ENCODE measurements at places on chromosomes 5 and 9.

GRCh38 chr5:81450940-81451339 is 57.0 kb upstream of the ACOT12 start:
- no peak for DNase-seq

DNA sequence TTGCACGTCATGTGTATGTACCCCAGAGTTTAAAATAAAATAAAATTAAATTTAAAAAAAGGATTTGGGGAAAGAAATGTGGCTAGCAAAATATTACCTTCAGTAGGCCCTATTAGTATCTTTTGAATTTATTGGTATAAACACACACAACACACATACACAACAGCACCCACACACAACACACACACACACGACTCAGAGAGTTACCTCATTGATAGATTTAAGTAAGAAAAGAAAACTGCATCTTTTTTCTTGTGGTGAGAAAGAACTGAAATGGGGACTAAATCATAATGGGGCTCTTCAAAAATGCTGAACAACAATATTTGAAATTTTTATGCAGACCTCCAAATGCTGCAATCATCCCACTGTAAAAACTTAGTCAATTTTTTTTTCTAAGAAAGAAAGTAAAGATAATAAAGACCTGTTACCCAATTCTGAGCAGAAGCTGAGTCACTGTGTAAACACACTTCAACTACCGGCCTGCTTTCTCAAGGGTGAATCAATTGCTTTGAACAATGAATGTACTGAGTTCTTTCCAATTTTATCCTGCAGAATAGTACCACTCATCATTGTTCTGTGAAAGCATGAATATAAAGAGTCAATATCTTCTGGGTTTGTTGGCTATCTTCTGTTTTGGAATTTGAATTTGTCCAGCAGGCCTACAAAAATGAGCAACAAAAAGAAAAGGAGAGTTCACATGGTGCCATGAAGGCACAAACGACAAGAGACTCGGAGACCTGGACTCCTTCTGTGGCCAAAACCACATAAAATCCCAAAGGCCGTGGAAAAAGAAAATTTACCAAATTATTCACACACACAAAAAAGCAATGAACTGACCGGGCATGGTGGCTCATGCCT is 57.9 kb upstream of the CCNG1 start:
- DNase-seq, result no peak

DNA sequence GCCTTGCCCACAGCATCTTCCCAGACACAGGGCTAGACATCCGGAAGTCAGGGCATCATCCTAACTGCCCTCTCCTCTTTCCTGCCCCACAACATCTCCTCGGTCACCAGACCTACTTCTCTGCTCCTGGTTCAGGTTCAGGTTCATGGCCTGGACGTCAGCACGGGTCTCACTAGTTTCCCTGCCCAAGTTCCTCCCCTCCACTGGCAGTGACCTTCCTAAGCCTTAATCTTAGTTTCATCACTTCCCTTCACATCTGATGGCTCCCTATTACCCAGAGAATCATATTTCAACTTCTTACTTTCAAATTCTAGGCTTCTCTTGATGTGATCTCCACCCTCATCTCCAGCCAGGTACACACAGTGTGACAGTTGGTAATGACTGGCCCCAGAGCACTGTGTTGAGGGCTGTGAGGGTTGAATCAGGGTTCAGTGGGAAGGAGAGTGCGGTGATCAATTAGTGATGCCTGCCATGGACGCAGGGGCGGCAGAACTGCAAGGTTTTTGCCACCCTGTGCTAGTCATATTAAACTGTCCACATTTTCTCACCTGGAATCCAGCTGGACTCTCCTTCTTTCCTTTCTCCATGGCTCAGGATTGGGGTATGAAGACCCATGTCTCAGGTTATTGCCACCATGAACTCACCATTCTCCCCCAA is 34.3 kb upstream of the CRB2 start:
- no peak for DNase-seq

DNA sequence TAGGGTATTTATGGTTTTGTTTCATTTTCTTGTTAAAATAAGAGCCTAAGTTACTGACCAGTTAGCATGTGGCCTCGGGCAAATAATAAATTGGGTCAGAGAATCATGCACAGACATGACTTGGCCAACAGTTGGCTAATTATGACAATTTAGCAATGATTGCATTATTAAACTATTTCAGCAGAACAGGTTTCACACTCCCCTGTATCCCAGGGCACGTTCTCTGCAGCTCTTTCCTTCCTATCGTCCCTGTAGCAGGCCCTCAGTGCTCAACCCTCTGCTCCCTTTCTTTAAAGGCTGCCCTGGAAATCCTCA is 167.9 kb downstream of the TSSK1B start:
- DNase-seq, result no peak

DNA sequence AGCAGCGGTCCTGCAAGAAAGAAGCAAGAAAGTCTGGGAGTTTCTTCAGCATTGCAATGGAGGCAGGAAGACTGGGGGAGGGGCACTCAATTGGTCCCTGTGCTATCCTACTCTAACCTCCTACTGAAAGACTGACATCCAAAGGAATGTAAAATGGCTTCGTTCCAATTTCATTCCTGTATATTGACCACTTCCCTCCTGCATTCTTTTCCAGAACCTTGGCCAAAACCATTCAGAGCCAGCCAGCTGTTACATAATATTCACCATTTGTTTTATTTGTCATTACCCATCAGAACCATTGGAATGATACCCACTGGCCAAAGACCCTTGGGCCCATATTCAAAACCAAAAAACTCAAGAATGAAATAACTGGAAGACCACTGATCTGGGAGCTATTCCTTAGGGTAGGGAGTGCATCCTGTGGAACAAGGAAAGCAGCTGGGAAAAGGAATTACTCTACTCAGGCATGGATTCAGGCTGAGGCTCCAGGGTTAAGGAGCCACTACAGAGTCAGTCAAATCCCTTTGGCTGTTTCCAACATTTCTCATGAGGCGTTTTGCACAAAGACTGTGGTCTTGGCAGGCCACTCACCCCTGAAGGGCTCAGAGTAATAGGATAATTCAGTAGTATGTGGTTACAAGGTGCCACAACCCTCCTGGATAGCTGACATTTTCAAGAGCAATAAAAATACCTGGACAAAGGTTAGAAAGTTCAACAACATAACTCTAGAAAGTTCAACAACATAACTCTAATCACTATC is 148.7 kb upstream of the SLC1A3 start:
- no peak for DNase-seq

DNA sequence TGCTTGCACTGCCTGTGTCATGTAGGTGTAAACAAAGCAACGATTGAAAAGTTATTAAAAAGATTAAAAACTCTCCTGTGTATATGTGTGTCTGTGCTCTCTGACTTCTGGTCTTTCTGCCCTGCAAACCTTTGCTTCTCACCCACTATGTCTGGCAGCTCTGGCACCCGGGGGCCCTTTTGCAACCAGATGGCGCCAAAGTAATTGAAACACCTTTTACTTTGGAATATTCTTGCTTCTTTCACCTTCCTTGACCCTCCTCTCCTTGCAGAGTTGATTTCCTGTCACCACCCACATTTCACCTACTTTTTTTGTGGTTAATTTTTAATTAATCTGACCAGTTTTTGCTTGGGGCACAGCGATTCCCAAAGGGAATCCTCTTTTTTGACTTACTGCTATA is 275.5 kb downstream of the ARHGEF28 start:
- no peak for DNase-seq

DNA sequence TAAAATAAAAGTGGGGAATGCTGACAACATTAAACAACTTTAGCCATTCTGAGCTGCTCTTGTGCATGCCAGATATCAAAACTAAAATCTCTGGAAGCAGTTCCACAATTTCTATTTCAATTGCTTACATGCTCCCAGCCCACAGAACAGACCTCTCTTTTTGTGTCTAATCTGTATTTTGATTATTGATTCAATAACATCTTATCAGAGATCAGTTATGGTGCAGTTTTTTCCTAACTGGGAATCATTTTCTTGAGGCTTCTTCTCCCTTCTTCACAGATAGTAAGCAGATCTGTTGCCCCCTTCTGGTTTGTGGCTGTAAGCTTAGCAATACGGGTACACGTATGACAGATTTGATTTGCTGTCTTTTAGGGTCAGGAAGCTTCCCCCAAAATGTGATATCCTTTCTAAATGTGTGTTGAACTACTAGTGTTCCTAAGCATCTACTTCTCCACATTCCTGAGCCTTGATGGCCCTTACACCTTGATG is 39.4 kb downstream of the MRPS27 start:
- DNase-seq, result peak; percentile 7

DNA sequence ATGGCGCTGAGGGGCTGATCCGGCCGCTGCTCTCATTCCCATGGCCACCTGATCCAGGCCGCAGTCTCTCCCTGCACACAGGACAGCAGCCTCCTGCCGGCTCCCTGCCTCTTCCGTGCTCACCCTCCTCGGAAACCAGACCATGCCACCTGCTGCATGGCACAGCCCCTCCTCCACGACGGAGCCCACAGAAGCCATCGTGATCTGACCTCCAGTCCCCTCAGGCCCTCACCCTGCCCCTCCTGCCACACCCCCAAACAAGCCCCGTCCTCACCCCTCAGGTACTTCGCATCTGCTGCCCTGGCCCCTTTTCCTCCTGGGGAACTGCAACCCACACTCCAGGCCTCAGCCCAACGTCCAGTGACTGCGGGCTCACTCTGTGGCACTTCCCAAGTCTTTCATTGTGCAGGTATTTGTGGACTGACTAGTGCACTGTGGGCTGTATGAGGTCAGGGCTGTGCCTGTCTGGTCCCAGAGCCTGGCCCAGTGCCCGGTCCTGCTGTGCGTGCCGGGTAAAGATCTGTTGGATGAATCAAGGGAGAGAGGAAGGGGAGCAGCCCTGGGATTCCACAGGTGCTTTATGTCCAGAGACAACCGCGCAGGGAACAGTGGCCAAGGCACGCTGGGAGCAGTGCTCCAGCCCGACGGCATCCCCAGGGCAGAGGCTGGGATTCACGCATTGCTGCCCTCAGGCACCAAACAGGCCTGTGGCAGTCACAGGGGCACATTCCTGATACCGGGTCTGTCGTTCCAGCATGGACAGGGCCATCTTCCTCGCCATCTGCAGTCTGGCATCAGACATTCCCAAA is 86.1 kb downstream of the ADAMTS2 start:
- DNase-seq, result no peak

GRCh38 chr5:93406971-93407401 is 174.0 kb downstream of the NR2F1-AS1 start:
- DNase-seq, result no peak

GRCh38 chr5:88746438-88746882 is 136.5 kb downstream of the MEF2C start:
- no peak for DNase-seq

GRCh38 chr5:37207802-37208201 is 41.4 kb downstream of the CPLANE1 start:
- no peak for DNase-seq

- DNase-seq, result no peak
Measured at GRCh38 chr5:116313366-116313765, 228.5 kb downstream of the COMMD10 start.

- DNase-seq, result no peak
Measured at GRCh38 chr5:168529374-168530234, 499 bp downstream of the FBLL1 start.

DNA sequence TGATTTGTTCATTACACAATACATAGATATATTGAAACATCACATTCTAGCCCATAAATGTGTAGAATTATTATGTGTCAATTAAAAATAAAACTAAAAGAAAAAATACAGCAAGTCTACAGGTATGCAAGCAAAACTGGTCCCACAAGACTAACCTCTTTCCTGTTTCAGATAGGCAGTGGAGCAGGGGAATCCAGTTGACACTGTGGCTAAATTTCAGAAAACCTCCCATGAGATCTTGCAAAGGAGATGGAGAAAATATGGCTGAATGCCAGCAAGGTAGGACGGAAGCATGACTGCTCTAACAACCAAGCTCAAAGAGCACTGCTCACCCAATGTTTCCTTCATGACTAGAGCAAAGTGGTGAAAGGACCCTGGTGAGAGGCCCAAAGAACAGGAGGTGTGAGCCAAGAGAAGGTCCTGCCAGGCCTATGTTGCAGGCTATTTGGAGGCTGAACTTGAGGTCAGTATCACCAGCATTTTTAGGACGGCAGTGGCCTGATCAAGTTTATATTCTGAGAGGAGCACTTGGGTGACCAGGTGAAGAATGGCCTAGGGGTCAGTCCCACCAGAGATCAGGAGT is 1.1 kb upstream of the SH3TC2 start:
- no peak for DNase-seq

DNA sequence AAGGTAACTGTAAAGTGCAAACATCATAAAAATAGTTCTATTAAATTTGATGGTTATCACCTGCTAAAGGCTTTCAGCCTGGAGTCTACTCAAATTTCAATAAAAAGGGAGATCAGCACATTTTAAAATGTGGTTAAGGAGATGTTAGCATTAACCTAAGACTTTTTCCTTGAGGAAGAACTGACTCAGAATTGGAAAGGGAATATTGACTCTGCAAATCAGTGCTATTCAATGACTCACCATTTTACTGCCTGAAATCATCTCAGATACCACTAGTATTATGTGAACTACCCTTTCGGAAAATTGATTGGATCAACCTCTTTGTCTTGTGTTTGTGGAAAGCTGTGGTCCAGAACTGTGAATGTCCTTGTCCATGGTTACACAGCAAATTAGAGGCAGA is 113.3 kb downstream of the ADRB2 start:
- no peak for DNase-seq

- no peak for DNase-seq
Measured at GRCh38 chr5:132183723-132184122, 43.9 kb downstream of the P4HA2 start.

- DNase-seq, result no peak
Measured at GRCh38 chr9:114187827-114188226, 32.5 kb downstream of the COL27A1 start.

DNA sequence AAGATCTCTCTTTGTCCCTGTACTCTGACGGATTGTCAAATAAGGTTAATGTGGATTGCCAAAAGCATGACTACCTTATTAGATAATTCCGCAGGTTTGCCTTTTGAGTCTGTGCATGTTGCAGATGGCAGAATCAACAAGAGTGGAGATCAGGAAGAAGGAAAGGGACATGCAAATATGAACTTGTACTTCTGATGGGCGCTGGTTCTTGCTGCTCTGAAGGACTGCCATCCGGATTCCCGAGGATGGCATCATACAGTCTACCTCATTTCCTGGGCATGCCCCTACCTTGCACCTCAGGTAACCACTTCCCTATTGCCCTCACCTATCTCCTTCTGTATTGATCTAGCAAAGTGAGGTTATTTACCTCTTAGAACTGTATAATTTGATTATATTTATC is 504.2 kb downstream of the ACTL7B start:
- no peak for DNase-seq

DNA sequence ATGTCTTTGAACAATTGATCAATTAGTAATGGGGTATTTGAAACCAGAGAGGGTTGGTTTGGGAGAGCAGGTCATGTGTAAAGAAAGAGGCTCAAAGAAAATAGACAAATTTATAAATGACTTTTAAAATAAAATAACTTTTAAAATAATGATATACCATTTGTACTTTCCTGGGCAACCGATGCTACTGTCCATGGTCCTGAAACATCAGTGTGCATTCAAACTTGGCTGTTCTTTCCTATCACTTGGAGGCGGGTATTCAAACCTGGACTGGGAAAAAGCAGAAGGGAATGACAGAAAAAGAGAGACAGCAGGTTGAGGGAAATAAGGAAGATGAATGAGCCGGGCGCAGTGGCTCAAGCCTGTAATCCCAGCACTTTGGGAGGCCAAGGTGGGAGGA is 1446.4 kb upstream of the WWC1 start:
- DNase-seq, result no peak

Data from CD4-positive, alpha-beta T cell treated with Interleukin-12 subunit alpha and Interleukin-12 subunit beta, for 1 hour (primary cell).